NCI-H460 (cell line): ENCODE measurements at places on chromosomes 16 and 17.

DNA sequence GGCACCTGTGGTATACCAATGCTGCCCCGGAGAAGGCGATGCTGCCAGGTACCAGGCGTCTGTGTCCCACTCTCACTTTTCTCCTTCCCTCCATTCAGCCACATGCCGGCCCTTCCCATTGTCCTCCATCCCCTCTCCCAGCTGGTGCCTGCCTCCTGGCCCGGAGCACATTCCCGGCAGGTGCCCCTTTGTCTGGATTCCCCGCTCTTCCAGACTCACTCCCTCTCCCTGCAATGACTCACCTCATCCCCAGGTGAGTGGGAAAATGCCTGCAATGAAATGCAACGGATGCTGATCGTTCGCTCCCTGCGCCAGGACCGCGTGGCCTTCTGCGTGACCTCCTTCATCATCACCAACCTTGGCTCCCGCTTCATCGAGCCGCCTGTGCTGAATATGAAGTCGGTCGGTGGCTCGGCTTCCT is 10.4 kb upstream of the KDM6B start:
- DNase-seq = no peak

- DNase-seq = no peak
Observed at GRCh38 chr16:65153365-65154105, 31.7 kb upstream of the CDH11 start.

GRCh38 chr17:80475910-80476876 is at the start of gene NPTX1:
Gene NPTX1, minus strand, starts transcription at chr17:80476607. Its CDS starts 161 bp downstream, at chr17:80476446.
- no peak for DNase-seq

- no peak for DNase-seq
Observed at GRCh38 chr16:62751218-62751617, 715.0 kb upstream of the CDH8 start.

- no peak for DNase-seq
Observed at GRCh38 chr16:2019921-2020831, 591 bp downstream of the NPW start.

DNA sequence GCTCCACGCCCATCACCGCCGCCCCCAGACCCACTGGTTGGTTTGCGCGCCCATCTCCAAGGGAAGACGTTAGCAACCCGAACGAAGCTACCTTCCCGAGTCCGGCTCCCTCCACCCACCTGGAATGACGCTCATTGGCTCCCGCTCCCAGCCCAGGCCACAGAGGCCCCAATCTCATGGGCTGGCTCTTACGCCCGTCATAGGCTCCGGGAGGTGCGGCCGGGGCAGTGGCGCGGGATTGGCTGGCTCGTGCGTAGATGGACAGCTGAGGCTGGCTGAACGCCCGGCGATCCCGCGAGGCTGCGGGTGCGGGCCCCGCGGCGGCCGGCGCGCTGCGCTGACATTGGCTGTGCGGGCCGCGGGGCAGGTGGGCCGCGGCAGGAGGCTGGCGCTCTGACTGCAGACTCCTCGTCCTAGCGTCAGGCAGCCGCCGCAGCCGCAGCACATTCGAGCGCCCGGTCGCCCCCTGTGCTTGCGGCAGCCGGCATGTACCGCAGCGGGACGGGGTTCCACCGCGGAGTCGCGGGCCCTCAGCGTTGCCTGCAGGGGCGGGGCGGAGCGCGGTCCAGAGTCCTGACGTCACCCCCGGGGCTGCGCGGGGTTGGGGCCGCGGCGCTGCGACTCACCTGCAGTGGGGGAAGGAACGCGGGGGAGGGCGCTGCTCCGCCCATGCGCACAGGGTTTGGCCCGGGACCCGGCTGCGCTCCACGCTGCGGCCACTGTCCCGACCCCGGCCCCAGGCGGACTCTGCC is 453 bp upstream of the MYH10 start:
- peak; percentile 98 for DNase-seq

DNA sequence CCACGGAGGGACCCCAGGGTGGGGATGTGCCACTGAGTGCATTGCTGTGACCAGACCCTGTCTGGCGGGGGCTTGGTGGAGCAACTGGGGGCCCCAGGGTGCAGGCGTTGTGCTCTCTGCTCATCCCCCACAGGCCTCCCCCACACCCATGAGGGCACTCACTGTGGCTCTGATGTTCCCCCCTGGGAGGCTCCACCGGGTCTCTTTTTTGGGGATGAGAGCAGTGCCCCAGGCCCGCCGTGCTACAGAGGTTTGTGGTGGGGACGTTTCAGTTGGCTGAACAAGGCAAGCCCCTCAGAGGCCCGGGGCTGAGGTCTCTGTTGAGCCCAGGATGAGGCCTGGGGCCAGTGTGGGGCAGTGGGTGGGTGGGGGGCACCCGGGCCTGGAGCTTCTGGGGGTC is 2.5 kb downstream of the CCDC78 start:
- no peak for DNase-seq

- DNase-seq = no peak
Observed at GRCh38 chr17:54237911-54238515, 415.3 kb downstream of the KIF2B start.

DNA sequence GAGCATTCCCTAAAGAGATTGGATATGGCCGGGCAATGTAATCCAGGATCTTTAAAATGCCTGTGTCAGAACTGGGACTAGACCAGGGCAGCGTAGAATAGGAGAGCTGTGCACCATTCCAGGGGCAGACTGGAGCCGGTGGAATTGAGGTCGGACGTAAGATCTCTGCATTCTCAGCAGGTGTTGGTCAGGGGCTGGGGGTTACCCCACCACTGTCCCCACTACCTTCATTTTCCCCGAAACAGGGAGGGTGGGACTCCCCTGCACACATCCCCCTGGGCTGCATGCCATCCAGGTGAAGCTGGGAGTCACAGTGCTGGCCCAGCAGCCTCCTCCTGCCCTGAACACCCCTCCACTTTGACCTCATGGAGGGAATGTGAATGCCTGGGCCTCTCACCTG is 17.8 kb downstream of the OSBPL7 start:
- no peak for DNase-seq

DNA sequence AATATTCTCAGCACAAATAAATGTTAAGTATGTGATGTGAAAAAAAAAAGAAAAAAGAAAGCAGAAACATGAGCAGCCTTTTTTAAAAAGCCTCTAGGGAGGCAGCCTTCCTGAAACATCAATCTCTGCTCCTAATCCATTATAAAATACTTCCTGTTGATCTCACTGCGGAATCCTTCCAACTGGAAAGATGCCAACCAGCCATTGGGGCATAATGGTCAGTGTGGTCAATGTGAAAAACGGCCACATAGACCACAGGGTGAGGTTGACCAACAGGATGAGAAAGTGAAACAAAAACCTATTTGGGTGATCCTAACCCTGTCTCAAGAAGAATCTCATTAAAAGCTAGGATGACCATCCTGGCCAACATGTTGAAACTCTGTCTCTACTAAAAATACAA is 26.1 kb upstream of the ABCA8 start:
- no peak for DNase-seq

- DNase-seq = no peak
Observed at GRCh38 chr17:27630607-27631410, at the start of gene LGALS9. Gene LGALS9, plus strand, starts transcription at chr17:27631188. Its CDS starts 78 bp downstream, at chr17:27631266.

DNA sequence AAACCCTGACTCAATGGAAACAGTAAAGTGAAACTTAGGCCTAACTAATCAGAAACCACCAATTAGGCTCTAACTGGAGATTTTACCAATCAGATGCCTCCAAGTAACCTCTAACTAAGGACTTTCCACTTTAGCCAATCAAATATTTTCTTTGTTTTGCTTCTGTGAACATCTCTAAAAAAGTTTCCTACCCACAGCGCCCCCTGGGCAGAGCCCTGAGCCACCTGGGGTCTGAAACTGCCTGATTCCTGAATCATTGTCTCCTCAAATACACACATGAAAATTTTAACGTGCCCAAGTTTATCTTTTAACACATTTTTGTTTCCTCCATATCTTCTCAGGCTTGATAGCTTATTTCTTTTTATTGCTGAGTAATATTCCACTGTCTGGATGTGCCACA is 19.0 kb downstream of the ADAD2 start:
- DNase-seq = no peak

- DNase-seq = peak; percentile 1
Observed at GRCh38 chr17:30476726-30477082, 504 bp upstream of the GOSR1 start.

DNA sequence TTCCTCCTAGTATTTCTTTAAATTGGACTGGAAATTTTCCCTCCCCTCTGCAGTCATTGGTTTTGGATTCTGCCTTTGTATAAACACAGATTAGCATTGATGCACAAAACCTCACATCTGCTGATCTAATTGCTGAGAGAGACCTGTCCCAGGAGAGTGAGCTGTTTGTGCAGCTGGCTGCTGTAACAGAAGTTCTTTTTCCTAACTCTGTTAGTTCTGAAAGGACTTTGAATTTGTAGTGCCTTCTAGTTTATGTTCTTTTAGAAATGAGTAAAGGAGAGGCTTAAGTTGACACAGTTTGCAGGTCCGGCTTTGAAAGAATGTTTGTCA is 45.2 kb upstream of the KPNB1 start:
- no peak for DNase-seq

DNA sequence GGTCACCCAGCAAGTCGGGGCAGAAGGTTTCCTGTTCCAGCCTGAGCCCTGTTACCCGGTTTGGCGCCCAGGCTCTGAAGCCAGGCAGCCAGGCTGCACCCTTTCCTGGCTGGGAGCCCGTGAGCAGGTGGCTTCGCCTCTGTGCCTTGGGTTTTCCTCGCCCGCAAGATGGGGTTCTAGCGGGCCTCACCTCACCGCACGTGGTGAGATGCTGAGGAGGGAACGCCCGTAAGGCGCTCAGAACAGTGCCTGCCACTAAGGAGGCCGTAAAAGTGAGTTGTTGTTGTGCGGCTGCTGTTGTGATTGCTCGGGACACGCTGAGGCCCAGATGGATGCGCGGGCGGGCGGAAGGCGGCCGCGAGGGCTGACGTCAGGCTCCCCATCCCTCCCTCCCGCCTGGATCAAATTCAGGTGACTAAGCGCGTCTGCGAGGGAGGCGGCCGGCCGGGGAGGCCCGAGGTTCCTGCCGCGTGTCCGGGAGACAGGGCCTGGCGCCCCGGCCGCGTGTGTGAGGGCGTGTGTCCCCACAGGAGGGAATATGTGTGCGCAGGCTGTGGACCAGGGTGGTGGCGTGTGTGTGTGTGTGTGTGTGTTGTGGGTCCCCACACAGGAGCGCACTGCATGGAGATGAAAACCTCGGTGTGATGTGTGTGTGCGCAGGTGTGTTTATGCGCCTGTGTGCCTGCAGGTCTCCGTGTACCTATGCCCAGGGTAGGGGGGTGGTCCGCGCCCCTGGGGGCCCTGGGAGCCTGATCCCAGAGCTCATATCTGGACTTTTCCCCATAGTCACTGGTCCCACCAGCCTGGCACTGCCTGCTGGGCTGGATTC is 4.3 kb downstream of the CAMKK1 start:
- DNase-seq = peak; percentile 91
